ENCODE measurements at places on chromosomes 4 and X. TPM values are rescaled to one million over a fixed set of nuclear protein-coding genes. Genes with fewer than 3 reads are reported as not detected.

DNA sequence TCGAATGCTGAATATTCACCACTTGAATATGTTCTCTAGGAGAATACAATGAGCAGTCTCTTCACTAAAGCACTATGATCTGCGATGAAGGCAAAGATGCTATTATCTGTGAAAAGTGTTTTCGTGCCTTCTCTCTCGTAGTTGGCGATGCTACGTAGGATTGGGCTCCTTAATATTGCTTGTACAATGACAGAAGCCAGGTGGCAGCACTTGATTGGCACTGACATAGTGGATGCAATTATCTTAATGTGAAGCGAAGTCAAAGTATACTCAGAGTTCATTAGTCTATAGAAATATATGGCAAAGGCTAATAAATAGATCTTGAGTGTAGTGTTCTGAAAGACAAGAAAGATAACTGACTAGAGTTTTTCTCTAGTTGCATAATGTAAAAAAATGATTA lies 1135.7 kb upstream of the AGA start:
- no peak for DNase-seq

- DNase-seq = no peak
These were observed 317.6 kb downstream of the BCOR start for GRCh38 chrX:39779952-39780783.

Gene ADRA2C
- total RNA-seq = 4.5 TPM

DNA sequence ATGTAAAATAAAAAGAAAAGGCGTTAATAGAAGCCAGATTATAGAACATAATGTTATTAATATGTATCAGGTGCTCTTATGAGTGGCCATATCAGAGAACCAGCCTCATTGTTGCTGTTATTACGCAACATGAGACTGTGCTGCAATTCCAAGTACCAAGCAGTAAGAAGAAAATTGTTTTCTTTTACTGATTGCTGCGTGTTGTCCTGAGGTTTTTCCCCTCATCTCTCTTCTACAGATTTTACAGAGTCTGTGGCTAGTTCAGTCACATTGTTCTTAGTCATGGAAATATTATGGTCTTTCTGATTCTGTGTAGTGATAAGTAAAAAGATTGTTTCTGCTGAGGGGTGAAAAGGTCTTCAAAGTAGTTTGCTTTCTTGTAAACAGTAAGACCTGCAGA lies 55.9 kb downstream of the NPNT start:
- no peak for DNase-seq

GRCh38 chrX:152865232-152865920 lies 32.5 kb upstream of the ZNF185 start:
- no peak for DNase-seq

GRCh38 chrX:9867226-9867625 lies 81.0 kb downstream of the SHROOM2 start:
- no peak for DNase-seq

Measured in left ventricle myocardium inferior (tissue), 1 donor.